Mesothelial cell of epicardium (in vitro differentiated cells): ENCODE measurements at places on chromosomes 12 and 14.

DNA sequence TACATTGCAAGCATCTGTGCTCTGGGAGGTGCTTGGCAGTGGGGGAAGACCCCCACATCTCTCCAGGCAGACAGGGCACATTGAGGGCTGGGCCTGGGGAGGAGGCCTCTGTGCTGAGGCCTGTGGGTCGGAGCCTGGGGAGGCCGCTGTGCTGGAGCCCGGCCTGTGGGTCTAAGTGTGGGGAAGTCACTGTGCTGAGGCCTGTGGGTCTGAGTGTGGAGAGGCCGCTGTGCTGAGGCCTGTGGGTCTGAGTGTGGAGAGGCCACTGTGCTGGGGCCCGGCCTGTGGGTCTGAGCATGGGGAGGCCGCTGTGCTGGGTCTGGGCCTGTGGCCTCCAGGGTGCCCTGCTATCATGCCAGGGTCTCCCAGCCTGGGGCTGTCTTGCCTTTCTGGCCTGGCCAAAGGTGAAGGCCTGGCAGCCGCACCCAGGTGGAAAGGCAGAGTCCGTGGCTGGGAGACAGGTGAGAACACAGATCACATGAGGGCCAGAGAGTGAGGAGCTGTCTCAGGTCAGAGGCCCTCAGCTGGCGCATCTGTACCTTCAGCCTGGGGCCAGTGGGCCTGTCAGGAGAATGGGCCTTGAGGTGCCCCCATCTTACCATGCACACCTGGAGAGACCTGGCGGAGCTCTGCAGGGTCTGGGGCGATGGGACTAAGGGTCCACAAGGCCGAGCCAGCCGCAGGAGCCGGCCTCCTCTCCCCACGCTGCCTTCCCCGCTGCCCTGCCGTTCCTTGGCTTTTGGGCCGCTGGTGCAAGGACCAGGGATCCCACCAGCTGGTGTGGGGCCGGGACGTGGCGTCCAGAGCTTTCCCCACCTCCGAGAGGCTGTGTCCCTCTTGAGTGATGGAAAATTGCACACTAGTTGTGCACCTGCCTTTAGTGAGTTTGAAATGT lies 18.6 kb upstream of the CRIP2 start:
- no peak overlapping the region for H3K27ac ChIP-seq
- no peaks in the 10 kb centered on the region for H3K27me3 ChIP-seq
- peaks cover 20% of the 10 kb centered on the region for H3K36me3 ChIP-seq
- no peak for DNase-seq
- H3K4me1 ChIP-seq = no peaks in the 10 kb centered on the region
- H3K4me3 ChIP-seq = no peak overlapping the region

DNA sequence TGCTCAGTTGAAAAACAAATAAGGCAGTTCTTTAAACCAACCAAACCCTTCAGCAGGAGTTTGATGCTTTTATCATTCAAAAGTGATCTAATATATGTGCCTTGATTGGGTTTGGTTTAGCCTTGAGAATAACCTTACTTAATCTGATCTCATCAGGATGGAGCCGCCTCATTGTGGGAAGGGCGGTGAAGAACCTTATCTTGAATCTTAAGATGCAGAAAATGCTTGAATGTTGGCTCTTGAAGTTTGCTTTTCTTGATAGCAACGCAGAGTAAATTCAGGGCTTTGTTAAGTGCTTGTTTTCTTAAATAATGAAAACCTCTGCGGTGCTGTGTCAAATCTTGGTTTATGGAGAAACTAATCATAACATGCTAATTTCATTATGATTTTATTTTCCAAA lies 138.2 kb downstream of the MON2 start:
- no peaks in the 10 kb centered on the region for H3K36me3 ChIP-seq
- peak overlapping the region; percentile 85 for H3K27ac ChIP-seq
- H3K27me3 ChIP-seq = no peaks in the 10 kb centered on the region
- no peak for DNase-seq

- peaks cover 7% of the 10 kb centered on the region for H3K4me1 ChIP-seq
- no peak overlapping the region for H3K27ac ChIP-seq
- peaks cover 5% of the 10 kb centered on the region for H3K27me3 ChIP-seq
- no peak for DNase-seq
- H3K36me3 ChIP-seq = no peaks in the 10 kb centered on the region
Measured at GRCh38 chr12:473198-473597, 13.5 kb downstream of the B4GALNT3 start.

- no peak overlapping the region for H3K27ac ChIP-seq
- no peaks in the 10 kb centered on the region for H3K27me3 ChIP-seq
- DNase-seq = no peak
- peaks cover 41% of the 10 kb centered on the region for H3K4me1 ChIP-seq
Measured at GRCh38 chr12:80192087-80192486, 92.8 kb downstream of the OTOGL start.

- no peaks in the 10 kb centered on the region for H3K27me3 ChIP-seq
- H3K4me1 ChIP-seq = no peaks in the 10 kb centered on the region
- H3K36me3 ChIP-seq = no peaks in the 10 kb centered on the region
- DNase-seq = no peak
- H3K4me3 ChIP-seq = no peak overlapping the region
Measured at GRCh38 chr12:73372856-73373255, 1100.7 kb downstream of the TRHDE start.

- H3K27ac ChIP-seq = no peak overlapping the region
- no peak for DNase-seq
- peaks cover 3% of the 10 kb centered on the region for H3K36me3 ChIP-seq
- no peak overlapping the region for H3K4me3 ChIP-seq
- H3K4me1 ChIP-seq = peaks cover 38% of the 10 kb centered on the region
Measured at GRCh38 chr14:58846682-58847465, 209.1 kb downstream of the DACT1 start.

GRCh38 chr12:109386059-109386433 lies 38.3 kb downstream of the MYO1H start:
- H3K27ac ChIP-seq = no peak overlapping the region
- H3K36me3 ChIP-seq = no peaks in the 10 kb centered on the region
- DNase-seq = no peak
- H3K4me1 ChIP-seq = no peaks in the 10 kb centered on the region
- H3K4me3 ChIP-seq = no peak overlapping the region

- H3K27me3 ChIP-seq = no peaks in the 10 kb centered on the region
- H3K36me3 ChIP-seq = no peaks in the 10 kb centered on the region
- H3K4me1 ChIP-seq = peaks cover 7% of the 10 kb centered on the region
- no peak overlapping the region for H3K4me3 ChIP-seq
Measured at GRCh38 chr12:20174528-20175175, 193.7 kb upstream of the PDE3A start.

- H3K27ac ChIP-seq = no peak overlapping the region
- H3K4me3 ChIP-seq = no peak overlapping the region
- H3K27me3 ChIP-seq = no peaks in the 10 kb centered on the region
- no peak for DNase-seq
- H3K36me3 ChIP-seq = peaks cover 13% of the 10 kb centered on the region
Measured at GRCh38 chr12:116954710-116955381, 44.1 kb downstream of the FBXW8 start.

GRCh38 chr12:126212824-126213223 lies 1147.6 kb downstream of the AACS start:
- no peaks in the 10 kb centered on the region for H3K36me3 ChIP-seq
- H3K4me1 ChIP-seq = no peaks in the 10 kb centered on the region
- H3K27ac ChIP-seq = no peak overlapping the region
- H3K27me3 ChIP-seq = peaks cover 2% of the 10 kb centered on the region

DNA sequence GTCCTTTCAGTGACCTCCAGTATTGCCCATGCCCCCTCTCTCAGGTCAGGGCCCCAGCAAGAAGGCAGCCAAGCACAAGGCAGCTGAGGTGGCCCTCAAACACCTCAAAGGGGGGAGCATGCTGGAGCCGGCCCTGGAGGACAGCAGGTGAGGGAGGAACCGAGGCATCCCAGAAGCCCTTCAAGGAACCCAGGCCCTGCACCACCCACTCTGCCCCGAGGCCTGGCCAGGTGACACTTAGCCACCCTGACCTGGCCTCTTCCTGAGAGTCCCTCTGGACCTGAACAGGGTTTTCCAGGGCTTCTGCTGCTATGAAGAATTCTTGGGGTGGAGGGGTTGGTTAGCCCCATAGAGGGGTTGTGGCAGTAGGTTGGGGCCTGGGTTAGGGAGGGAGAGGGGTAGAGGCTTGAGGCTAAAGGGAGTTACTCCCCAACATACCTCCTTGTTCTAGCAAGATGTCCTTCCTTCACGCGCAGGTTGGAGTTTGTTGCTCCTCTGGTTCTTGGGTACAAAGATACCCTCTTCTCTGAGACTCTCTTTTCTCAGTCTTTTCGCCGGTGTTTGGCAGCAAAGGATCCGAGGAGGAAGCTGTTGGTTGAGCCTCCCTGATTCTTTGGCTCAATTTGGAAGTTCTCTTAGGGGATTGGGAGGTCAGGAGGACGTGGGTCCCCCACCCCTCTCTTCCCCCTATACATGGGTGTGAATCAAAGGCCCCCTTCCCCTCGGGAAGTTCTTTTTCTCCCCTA lies 2.1 kb downstream of the TARBP2 start:
- peak overlapping the region; percentile 50 for H3K27ac ChIP-seq
- no peaks in the 10 kb centered on the region for H3K27me3 ChIP-seq
- H3K4me1 ChIP-seq = peaks cover 29% of the 10 kb centered on the region
- H3K36me3 ChIP-seq = peaks cover 6% of the 10 kb centered on the region
- DNase-seq = no peak

- H3K36me3 ChIP-seq = no peaks in the 10 kb centered on the region
- no peak for DNase-seq
- peaks cover 40% of the 10 kb centered on the region for H3K4me1 ChIP-seq
- no peaks in the 10 kb centered on the region for H3K27me3 ChIP-seq
Measured at GRCh38 chr12:65630555-65630954, 193.7 kb upstream of the HMGA2 start.

- H3K4me1 ChIP-seq = peaks cover 11% of the 10 kb centered on the region
- no peaks in the 10 kb centered on the region for H3K27me3 ChIP-seq
- DNase-seq = no peak
- no peaks in the 10 kb centered on the region for H3K36me3 ChIP-seq
Measured at GRCh38 chr14:31265701-31266398, 58.3 kb upstream of the HECTD1 start.

DNA sequence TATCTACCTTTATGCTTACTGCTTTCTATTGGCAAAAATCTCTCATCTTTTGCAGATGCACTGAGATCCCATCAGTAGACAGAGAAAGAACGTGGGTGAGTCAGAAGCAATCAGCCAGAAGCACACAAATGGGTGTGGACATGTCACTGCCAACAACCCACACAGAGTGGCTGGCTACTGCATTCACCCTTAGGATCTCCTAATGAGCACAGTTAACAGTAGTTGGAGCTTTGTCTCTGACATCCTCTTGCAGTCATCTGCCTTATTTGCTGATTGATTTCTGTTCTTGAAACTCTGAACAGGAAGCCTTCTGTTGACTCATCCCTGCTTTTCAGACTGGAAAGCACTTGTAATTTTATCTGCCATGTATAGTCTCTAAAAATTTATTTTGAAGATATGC lies 117.2 kb downstream of the RGS6 start:
- no peaks in the 10 kb centered on the region for H3K36me3 ChIP-seq
- peaks cover 24% of the 10 kb centered on the region for H3K27me3 ChIP-seq

DNA sequence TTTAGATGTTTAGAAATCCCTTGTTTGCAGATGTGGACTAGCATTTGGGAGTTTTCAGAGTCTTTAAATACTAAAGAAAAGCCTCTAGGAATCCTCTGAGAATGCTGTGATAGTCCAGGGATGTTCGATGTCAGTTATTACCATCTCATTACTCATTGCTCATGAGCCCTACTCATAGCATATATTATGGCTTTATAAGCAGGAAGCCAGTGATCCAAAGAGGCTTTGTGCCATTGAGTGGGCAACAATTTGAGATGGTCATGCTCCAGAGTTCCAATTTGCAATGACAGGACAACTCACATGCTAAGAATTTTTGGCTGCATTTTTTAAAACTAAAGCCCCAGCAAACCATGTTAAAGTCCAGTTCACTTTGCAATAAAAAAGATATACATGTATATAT lies 163.0 kb downstream of the OTOGL start:
- H3K27me3 ChIP-seq = no peaks in the 10 kb centered on the region
- H3K27ac ChIP-seq = no peak overlapping the region
- H3K36me3 ChIP-seq = no peaks in the 10 kb centered on the region
- H3K4me1 ChIP-seq = peaks cover 22% of the 10 kb centered on the region
- DNase-seq = no peak
- no peak overlapping the region for H3K4me3 ChIP-seq

DNA sequence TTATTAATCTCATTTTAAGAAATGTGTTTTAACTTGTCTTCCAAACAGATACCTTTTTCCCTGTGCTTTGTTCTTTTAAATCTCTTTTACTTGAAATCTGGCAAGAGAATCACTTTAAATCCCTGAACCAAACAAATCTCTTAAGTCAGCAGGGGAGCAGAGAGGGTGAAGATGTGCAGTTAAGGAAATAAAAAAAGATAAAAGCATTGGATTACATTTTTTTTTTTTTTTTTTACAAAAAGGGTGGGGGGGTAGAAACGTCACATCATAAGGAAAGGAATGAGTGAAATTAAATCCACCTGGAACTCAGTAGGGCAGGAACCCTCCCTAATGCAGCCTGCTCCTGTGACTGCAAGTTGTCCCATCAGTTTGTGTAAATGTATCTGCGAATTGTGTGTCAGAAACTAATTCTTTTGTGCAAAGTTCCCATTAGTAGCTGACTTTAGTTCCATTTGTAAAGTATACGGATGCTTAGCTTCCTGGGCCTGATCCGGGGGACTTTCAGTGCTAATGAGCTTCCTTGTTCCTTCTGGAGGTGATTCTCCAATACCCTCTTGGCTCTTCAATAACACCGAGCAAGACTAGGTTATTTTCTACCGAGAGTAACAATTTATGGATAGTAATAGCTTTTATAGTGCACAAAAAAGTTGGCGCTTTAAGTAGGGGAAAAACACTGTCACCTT lies 1.5 kb downstream of the TTC6 start:
- H3K36me3 ChIP-seq = no peaks in the 10 kb centered on the region
- peak overlapping the region; percentile 91 for H3K27ac ChIP-seq
- peak overlapping the region; percentile 74 for H3K4me3 ChIP-seq
- H3K4me1 ChIP-seq = peaks cover 40% of the 10 kb centered on the region

DNA sequence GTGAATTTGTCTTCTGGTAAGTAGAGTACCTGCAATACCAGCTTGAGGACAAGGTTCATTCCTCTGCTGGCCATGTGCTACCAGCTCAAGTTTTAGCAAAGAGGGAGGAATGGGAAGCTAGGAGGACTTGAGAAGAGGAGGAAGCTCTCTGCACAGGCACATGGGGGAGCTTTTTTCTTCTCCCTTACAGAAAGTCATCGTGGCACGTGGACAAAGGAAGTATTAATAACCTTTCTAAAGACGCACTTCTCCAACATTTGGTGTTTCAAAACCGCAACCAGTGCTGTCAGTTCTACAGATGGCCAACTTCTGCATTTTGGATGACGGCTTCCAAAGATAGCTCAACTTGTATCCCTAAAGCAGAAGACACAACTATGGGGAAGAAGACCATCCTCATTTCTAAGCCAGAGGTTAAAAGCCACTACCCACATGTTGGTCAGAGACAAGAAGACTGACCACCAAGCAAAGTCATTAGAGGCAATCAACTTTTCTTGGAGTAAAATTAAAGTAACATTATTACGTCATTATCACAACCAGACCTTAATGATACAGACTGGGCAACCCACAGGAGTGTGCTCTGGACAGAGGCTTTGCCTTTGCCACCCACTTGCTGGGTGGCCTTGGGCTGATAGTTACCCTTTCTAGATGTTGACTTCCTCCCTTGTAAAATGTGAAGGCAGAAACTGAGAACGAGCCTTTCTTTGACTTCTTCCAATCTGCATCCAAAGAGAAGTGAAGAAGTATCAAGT lies 12.3 kb upstream of the TMED10 start:
- H3K4me3 ChIP-seq = no peak overlapping the region
- H3K36me3 ChIP-seq = no peaks in the 10 kb centered on the region
- H3K27me3 ChIP-seq = no peaks in the 10 kb centered on the region
